Left hindlimb (tissue), 1 donor: ENCODE measurements at places on chromosomes 12 and 14.
A peak's percentile ranks its signal among the peaks of the same experiment; 100 is the strongest.

GRCh38 chr12:121466794-121467637 lies 67.1 kb downstream of the RNF34 start:
- DNase-seq = peak; percentile 94

DNA sequence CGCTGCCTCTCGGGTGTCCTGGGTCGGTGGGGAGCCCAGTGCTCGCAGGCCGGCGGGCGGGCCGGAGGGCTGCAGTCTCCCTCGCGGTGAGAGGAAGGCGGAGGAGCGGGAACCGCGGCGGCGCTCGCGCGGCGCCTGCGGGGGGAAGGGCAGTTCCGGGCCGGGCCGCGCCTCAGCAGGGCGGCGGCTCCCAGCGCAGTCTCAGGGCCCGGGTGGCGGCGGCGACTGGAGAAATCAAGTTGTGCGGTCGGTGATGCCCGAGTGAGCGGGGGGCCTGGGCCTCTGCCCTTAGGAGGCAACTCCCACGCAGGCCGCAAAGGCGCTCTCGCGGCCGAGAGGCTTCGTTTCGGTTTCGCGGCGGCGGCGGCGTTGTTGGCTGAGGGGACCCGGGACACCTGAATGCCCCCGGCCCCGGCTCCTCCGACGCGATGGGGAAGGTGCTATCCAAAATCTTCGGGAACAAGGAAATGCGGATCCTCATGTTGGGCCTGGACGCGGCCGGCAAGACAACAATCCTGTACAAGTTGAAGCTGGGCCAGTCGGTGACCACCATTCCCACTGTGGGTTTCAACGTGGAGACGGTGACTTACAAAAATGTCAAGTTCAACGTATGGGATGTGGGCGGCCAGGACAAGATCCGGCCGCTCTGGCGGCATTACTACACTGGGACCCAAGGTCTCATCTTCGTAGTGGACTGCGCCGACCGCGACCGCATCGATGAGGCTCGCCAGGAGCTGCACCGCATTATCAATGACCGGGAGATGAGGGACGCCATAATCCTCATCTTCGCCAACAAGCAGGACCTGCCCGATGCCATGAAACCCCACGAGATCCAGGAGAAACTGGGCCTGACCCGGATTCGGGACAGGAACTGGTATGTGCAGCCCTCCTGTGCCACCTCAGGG lies 679 bp downstream of the ARF6 start:
- peak; percentile 41 for DNase-seq

DNA sequence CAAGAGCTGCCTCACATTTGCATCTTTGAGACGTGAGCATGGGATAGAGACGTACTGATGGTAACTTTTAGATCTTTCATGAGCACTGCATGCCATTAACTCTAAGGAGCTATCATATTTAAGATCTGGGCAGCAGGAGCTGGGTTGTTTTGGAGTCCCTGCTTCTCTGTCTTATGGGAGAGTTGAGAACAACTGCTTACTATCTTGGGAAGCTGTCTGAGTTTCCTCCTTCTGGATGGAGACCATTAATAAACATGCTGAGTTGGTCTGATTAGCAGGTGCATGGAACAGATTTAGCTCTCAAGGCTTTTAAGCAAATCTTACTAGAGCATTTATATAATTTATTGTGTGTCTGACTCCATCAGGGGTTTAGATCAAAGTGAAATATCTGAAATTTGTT lies 119.3 kb upstream of the CCDC198 start:
- no peak for DNase-seq

DNA sequence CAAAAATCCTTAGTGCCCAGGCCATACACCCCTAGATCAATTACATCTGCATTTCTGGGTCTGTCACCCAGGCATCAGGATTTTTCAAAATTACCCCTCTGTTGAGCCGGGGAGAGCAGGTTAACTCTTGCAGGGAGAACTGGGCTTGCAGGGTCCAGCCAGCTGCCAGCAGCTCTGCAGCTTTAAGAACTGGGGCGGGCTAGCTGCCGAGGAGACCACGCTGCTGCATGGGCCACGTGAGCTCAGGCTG lies at the start of gene DGLUCY:
Gene DGLUCY (plus strand): TSS at position 245 of the 250 bp plus-strand sequence. CDS start 46,222 bp downstream, outside the sequence.
- peak; percentile 89 for DNase-seq

DNA sequence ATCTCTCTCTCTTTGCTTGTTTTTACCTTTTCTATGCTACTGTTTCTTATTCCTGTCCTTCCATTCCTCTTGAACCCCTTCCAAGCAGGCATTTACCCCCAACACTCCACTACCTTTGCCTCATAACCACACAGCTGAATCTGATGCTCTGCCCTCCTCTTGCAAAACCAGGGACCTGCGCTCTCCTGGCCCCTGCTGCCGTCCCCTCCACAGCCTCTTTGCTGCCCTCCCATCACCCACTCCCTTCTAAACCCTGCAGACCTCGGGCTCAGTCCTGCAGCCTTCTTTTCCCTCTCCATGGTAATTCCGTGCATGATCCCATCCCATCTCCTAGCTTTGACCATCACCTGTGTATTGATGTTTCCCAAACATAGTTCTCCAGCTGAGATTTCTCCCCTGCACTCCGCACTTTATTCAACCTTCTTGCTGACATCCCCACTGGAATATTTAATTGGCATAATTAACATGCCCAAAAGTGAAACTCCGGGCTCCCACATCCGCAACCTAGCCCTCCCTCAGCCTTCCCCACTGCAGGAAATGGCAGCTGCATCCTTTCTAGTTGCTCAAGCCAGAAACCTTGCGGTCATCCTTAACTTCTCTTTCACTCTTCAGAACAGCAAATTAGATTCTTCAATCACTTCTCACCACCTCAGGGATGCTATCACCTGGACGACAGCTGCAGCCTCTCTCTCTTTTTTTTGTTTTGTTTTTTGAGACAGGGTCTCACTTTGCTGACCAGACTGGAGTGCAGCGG lies 16.0 kb downstream of the FIGNL2 start:
- no peak for DNase-seq

GRCh38 chr14:67551940-67552339 lies 18.9 kb downstream of the PLEKHH1 start:
- DNase-seq = no peak

GRCh38 chr14:44780989-44781388 lies 180.8 kb downstream of the KLHL28 start:
- no peak for DNase-seq

DNA sequence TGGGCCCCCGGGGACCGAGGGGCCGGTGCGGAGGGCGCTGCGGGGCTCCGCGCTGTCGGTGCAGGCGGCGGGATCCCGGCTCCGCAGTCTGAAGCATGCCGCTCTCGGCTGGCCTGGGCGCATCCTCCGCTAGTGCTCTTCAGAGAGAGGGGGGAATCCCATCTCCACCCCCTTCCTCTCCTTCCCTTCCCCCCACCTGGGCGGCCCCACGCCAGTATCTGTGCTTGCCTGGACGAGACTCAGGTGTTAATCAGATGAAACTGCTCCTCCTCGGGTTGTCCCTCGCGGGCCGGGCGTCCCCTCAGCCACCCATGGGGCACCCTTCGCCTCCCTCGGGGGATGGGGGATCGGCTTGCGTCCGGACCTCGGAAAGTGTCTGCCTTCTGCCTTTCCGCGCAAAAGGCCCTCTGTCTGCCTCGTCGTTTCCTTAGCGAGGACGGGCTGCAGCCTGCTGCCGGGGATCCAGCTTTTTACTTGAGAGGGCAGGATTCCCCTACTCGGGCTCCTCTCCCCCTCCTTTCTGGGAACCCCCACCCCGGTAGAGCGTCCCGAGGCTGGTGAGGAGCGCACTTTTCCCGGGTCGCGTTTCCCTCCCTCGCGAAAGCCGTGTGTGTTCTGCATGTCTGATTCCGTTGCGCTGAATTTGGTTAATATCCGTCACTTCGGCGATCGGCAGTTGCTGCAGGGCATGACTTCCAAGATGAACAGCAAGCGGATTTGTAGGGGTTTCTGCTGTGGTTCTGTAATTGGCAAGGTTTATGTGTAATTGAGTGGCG lies 1.1 kb downstream of the GPHN start:
- DNase-seq = peak; percentile 55

DNA sequence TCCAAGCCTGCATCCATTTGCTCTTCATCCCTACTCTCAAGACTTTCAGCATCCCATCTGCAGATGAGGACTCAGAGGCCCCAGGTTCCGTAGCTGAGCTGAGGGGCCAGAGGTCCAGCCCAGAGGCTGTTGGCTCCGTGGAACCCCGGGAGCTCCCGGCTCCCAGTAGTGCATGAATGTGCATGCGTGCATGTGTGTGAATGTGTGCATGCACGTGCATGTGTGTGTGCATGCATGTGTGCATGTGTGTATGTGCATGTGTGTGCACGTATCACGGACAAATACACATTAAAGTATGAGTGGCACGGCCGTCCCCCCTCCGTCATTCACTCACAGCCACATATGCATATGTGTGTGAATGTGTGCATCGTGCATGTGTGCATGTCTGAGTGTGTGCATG lies 149.9 kb downstream of the KIF26A start:
- DNase-seq = no peak

GRCh38 chr14:59252772-59253500 lies 64.5 kb downstream of the DAAM1 start:
- no peak for DNase-seq

GRCh38 chr12:71947645-71948105 lies 9.0 kb downstream of the TPH2 start:
- DNase-seq = peak; percentile 36

DNA sequence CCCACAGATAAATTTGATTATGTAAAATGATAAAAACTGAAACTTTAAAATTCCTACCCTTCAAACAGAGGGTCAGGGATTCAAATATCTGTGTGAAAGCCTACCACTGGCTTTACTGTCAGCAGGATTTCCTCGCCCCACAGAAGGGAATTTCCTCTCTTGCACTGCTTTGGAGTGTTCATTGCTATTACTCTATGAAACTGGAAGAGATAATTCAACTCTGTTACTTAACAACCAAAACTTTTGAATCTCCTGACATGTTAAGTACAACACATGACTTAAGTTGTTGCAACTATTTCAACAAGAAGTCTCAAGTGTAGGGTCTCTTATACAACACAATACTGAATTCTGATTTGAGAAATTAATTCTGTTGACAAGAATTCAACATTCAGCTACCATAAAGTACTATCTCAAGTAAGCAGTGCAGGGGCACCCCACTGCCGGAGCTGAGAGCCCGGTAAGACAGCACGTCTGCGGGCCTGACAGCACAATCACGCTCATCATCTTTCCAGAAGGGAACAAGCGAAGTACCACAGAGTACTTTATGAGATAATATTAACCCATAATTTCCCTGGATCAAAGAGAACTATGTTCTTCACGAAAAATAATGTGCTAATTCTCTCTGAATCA lies 22.9 kb downstream of the DICER1 start:
- DNase-seq = no peak

DNA sequence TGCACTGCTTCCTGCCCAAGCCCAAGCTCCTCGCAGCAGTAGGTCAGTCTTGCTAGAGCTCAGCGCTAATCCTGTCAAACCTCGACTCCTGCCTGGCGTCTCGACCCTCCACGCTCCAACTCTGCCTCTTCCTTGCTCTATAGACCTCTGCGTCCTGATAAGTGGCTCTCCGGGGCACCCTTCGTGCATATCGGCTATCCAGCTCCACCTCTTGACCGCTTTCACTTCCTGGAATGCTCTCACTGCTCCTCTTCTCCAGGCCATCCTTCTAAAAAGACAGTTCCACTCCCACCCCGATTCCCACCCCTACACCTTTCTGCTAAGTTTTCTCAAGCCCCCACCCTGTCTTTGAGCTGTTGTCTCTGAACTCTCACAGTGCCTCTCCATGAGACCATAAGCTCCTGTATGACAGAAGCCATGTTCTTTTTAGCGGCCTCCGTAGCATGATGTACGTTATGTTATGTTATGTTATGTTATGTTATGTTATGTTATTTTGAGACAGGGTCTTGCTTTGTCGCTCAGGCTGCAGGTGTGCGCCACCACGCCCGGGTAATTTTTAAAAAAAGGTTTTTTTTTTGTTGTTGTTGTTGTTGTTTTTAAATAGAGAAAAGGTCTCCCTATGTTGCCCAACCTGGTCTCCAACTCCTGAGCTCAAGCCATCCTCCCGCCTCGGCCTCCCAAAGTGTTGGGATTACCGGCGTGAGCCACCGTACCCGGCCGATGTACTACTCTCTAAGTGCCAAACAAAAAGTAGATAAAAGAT lies 601 bp downstream of the COX14 start:
- peak; percentile 54 for DNase-seq

GRCh38 chr14:24390701-24391468 lies 7.9 kb upstream of the NYNRIN start:
- no peak for DNase-seq

GRCh38 chr14:57753821-57754220 lies 112.1 kb downstream of the SLC35F4 start:
- DNase-seq = no peak

DNA sequence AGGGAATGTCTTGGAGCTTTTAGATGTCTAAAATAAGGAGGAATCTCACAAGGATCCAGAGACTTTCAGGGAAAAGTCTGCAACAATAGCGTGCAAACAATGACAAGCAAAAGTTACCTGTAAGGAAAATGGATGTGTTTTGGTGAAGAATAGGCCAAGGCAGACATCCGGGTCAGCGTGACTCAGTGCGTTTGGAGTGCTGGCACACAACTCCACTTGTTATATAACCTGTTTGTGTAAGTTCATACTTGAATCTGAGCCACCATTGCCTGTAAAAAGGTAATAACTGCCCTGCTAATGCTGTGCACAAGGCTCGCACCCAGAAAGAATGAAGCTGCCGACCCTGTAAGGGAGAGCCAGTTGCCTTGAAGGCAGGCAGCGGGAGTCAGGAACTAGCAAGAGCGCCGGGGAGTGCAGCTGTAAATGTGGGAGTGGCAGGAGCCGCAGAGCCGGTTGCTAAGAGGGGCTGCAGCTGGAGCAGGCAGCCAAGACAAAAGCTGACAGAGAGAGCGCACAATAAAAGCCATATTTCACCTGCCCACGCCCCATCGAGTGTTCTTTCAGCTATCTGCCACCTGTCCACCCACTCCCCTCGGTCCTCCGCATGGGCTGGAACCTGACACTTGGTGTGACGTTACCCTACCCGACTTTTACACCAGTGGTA lies 638.5 kb upstream of the MIS18BP1 start:
- no peak for DNase-seq

- no peak for DNase-seq
Observed at GRCh38 chr12:120720234-120720986, 5.2 kb upstream of the ACADS start.

GRCh38 chr12:122238861-122239260 lies 13.0 kb upstream of the DIABLO start:
- no peak for DNase-seq

DNA sequence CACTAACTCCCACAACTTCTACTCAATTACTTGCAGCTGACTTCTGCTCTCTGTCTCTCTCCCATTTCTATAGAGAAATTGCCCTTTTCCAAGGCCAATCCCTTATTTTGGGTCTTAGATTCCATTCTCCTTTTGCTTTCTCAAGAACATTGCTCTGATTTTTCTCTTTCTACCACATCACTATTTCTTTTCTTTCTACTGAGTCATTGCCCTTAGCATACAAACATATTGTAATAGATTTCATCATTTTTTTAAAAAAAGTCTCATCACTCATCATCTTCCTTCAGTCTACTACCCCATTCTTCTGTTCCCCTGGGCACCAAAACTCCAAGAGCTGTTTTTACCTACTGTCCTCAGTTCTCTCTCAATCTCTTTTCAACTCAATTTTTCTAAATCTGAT lies 4.4 kb upstream of the KCNA1 start:
- no peak for DNase-seq

- no peak for DNase-seq
Observed at GRCh38 chr12:92488735-92489134, 214.1 kb upstream of the PLEKHG7 start.
